Frontal cortex (tissue), 4 donors: ENCODE measurements at places on chromosomes 16 and 17.

DNA sequence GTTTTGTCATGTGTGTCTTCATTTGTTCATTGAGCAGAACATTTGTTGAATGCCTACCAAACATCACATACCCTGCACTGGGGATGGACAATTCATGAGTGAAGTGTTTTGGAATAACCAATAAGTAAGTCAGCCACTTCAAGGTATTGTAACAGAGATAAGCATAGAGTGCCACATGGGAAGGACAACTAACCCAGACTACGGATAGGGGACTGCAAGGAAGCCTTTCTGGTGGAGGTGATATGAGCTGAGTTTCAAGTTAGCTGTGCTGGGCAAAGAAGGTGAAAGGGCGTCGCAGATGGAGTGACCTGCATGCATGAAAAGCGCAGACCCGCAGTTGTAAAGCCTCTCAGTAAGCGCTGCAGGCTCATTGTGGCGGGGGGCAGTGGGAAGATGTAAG, 78.8 kb downstream of the TNRC6C start:
- DNase-seq, result no peak

DNA sequence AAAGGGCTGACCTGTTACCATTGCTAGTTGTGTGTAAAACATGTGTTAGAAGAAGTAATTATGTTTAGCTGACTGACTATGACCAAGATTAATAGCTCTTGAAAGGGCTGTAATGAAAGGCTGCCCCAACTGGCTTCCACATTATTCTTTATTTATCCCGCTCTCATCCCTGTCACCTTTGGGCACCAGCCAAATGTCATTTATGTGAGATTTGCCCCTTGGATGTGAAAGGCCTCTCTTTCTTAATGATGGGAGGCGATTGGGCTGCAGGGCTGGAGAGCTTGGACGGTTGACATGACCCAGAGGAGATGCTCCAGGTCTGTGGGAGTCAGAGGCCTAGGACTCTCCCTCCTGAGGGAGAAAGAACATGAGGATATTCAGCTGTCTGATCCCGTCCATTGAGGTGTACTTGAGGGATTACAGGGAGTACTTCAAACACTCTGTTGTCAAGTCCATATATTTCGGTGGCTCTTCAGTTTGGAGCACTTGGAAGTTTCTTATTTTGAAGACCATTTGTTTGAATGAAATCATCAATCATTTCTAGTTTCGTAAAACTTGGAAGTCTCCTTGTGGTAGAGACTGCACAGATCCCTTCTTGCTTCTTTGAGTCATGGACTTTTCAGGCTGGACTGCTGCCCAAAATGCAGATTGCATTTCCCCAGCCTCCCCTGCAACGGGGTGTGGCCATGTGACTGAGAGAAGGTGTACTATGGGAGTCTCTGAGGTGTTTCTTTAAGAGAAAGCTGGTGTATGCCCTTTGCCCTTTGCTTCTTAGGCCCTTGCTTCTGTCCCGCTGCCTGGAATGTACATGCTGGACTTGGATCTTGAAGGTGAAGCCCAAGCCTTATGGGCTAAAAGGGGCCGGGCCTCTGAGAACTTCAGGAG, 51.3 kb downstream of the FTO start:
- DNase-seq, result no peak

- DNase-seq, result no peak
Observed at GRCh38 chr16:87041286-87041685, 275.9 kb downstream of the C16orf95 start.

DNA sequence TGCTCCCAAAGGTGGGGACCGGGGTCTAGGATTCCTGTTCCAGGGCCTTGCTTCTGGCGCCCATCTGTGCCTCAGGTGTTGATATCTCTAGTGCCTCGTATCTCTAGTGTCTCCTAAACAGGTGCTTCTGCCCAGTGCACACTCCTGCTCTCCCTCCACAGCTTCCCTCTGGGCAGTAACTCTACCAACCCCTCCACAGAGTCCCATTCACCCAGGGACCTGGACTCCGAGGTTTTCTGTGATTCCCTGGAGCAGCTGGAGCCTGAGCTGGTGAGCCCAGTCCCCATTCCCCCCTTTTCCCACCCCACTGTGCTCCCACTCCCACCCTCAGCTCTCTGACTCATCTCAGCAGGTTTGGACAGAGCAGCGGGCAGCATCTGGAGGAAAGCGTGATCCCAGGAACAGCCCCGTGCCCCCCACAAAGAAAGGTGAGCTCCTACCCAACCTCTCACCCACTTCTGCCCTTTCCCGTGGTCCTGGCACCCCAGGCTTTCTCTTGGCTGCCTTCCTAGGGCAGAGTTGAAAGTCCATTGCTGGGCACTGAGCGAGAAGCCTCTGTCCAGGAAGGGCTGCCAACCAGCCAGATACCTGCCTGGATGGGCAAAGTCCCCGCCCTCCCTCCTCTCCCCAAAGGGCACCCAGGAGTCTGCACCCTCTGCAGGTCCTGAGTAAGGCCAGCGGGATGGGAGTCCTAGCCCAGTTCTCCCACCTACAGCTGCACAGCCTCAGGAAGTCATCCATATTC, 2.2 kb downstream of the ACBD4 start:
- no peak for DNase-seq

DNA sequence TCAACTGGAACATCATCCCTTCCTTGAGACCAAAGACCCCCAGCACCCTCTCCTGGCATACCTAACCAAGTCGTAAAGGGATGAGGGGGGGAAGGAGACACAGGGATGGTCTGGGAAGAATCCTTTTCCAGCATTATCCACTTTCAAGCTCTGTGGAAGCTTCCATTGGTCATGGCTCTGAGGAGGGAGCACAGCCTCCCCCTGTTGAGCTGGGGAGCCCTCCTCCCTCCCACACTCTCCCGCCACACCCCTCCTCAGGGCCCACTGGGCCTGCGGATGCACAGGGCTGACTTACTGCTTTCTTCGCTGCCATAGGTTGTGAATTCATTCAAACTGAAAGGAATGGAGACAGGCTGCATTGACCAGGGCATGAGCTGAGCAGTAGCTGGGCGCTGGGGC, 12.4 kb downstream of the CSF3 start:
- DNase-seq, result no peak

GRCh38 chr16:48035142-48035541, 120.7 kb downstream of the ABCC12 start:
- no peak for DNase-seq
